ENCODE measurements at places on chromosomes 2 and 18.
A peak's percentile ranks its signal among the peaks of the same experiment; 100 is the strongest.

DNA sequence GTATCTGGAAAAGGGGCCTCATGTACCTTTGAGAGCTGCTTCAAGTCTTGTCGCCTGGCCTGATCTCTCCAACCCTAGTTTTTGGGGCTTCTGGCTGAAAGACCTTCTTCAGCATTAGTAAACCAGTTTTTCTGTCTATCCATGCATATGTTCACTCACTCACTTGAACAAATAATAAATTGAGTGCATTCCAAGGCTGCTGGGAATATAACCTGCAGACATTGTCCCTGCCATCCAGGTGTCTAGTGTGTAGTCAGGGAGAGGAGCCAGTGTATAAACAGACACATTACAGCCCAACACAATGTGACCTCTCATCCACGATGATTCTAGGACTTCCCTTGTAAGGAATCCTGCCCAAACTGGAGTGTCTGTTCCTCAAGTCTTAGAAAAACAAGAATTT, 262.1 kb downstream of the PRKCE start:
- DNase-seq = no peak

GRCh38 chr18:23612434-23613090, 26.3 kb upstream of the NPC1 start:
- no peak for DNase-seq

- no peak for DNase-seq
Observed at GRCh38 chr2:69955029-69955428, 6.4 kb downstream of the ASPRV1 start.

- DNase-seq = no peak
Observed at GRCh38 chr2:77488141-77488540, 34.0 kb downstream of the LRRTM4 start.

- DNase-seq = no peak
Observed at GRCh38 chr2:217790681-217791392, 212.0 kb downstream of the TNS1 start.

DNA sequence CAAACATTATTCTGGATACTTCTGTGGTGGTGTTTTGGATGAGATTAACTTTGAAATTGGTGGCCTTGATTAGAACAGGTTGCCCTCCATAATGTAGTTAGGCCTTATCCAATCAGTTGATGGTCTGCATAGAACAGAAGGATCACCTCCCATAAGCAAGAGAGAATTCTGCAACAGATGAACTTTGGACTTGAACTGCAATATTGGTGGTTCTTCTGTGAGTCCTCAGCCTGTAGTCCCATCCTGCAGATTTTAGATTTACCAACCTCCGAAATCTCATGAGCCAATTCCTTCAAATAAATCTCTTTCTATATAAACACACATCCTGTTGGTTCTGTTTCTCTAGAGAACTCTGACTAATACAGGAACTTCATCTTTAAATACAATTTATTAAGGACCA, 81.9 kb downstream of the IRS1 start:
- DNase-seq = no peak

GRCh38 chr18:78906066-78906465, 73.6 kb upstream of the SALL3 start:
- DNase-seq = no peak

- no peak for DNase-seq
Observed at GRCh38 chr18:78054801-78055200, 805.2 kb downstream of the GALR1 start.

DNA sequence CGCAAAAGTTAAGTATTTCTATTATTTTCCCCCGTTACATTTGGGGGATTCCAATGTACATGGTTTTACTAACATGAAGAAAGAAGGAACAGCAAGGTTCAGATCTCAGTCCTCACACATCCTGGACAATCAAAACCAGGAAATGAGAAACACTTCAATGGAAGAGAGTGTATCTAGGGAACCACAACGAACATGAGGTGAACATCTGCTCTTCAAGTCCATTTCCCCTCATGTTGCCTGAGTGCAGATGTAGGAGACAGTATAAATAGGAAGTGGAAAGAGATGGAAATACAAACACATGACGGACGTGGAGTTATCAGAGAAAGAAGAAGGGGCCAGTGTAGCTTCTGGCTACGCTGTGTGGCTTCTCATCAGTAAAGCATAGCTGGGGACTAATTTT, 52.6 kb downstream of the CHN1 start:
- DNase-seq = no peak

DNA sequence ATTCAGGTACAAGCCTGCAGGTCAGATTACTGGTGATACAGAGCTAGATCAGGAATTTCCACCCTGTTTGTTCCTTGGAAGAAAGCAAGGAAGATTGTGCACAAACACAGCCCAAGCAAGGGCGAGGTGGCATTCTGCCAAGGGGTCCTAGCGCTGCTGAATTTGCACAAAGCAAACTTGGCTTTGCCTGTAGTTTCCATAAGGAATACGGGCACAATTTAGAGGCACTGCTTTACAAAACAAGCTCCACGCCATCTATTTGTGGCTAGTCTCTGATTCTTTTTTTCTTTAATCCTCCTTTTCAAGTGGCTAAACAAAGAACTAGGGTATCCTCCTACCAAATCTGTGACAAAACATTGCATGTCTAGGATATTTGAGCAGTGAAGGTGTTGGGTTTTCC, 195.5 kb upstream of the ACVR2A start:
- DNase-seq = no peak

DNA sequence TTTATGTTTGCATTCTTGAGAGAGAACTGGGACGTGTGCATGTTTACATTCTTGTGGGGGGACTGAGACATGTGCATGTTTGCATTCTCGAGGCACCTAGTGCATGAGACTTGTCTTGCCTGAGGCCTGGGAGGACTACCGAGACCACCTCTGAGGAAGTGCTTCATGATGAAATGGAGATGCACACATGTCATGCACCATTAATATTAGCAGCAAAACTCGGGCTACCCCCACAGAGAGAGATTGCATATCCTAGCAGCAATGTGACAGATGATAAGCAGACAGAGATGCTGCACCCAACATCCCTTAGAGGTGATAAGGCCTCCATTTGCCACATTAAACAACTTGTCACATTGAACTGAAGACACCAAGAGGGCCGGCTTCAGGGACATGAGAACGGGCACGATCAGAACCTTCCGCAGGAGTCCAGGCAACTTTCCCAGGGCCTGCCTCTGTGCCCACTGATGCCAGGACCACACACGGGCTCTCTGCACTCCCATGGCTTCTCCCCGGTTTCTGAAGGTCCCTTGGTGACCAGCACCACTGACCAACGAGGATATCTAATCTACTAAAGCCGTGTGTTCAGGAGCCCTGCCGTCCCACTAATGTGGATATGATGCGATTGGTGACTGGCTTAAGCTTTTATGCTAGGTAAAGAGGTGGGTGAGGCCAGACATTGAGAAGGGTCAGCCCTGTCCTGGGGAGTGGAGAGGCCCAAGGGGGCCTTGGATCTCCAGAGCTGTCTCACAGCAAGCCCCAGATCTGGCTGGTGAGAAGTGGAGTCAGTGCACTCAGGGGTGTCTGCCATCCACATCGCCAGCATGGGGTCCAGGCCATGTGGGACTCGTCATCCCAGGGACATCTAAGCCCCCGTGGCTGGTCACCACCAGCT, 208.3 kb downstream of the NDUFA10 start:
- DNase-seq = no peak

- no peak for DNase-seq
Observed at GRCh38 chr2:65939687-65940086, 495.2 kb upstream of the MEIS1 start.

GRCh38 chr2:15649561-15650255, 58.0 kb downstream of the DDX1 start:
- no peak for DNase-seq

GRCh38 chr2:64122358-64122757, 21.9 kb downstream of the PELI1 start:
- DNase-seq = no peak

DNA sequence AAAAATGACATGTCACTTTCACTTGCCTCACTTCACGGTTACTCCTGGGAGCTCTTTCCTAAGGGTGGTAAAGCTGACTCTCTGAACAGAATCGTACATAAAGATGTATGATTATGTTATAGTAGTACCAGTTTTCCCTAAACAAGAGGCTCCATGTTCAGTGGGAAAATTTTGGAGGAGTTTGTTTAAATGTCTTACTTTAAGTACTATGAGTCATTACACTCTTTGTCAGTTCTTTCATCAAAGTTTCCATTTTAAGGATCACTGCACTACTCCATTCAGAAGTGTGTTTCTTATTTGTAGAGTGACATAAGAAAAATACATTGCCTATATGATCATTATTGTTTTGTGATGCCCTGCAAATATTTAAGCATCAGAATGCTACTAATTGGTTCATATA, 121.1 kb upstream of the FIGN start:
- DNase-seq = no peak

DNA sequence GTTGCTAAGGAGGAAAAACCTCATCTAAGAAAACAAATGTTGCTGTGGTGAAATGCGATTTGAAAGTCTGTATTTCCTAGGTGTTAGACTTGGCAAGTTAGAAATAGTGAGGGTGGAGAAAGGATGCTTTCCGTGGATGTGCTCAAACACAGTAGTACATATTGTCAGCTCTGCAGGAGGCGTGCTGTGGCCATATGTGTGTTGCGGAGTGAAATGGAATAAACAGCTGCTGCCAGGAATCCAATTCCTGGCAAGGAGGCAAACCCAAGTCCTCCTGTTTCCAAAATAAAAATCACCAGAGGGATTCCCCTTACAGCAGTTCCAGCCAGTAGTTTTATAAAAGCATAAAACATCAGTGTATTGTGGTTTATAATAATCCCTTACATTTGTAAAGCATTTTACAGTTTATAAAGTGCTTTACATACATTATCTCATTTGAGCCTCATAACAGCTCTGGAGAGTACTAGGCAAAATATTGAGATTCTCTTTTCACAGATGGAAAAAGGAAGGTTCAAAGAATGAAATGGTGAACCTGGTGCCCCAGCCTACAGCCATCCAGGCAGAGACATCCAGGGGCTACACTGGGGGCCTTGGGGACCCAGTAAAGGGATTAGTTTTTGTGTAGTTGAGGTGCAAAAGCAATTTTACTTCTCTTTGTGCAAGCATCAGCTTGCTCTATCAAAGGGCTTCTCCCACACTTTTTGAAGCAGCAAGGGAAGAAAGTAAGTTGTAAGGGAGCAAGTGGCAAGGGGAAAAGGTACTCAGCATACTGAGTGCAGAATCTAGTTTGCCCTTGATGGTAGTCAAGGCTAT, 206.0 kb downstream of the AGPS start:
- DNase-seq = no peak

- DNase-seq = peak; percentile 61
Observed at GRCh38 chr2:114543236-114543766, 100.9 kb downstream of the DPP10 start.

DNA sequence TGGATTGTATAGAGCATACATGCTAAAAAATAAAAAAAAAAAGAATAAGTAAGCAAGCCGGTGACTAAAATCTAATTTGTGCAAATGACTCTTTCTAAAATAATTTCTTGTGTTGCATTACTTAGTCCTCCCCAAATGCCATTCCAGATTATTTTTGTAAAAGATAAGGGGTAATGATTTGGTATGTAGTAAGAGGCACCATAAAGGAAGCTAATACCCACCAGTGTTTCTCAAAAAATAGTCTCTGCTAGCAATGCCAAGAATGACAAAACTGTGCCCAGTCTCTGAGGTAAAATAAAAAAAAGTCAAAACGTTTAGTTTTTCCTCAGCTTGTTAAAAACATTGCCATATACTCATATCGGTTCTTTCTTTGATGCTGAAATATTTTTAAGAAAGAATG, 2.7 kb downstream of the METTL5 start:
- DNase-seq = no peak

DNA sequence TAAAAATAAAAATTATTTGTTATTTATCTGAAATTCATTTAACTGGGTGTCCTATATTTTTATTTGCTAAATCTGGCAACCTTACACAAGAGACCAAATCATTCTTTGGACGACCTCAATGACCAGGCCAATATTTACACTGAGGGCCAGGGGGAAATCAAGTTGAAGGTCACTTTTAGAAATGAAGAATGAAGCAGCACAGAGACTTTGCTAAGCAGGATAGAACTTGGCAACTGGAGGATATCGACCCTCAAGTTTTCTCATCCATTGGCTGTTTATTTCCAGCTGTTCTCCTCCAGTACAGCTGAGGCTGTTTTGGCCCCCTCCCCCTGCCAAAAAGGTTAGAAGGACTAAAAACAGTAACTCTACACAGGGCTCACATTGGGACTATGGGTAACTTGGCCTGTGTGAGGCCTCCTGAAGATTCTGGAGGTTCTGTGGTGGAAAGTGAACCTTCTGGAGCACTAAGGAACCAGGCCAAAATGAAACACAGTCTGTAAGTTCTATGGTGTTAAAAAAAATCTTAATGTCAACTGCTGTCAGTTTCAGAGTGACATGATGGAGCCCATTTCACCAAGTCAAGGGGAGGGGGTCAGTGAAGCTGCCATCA, 32.2 kb upstream of the ZFP36L2 start:
- no peak for DNase-seq

- DNase-seq = no peak
Observed at GRCh38 chr2:121309323-121309722, 24.3 kb upstream of the TFCP2L1 start.

DNA sequence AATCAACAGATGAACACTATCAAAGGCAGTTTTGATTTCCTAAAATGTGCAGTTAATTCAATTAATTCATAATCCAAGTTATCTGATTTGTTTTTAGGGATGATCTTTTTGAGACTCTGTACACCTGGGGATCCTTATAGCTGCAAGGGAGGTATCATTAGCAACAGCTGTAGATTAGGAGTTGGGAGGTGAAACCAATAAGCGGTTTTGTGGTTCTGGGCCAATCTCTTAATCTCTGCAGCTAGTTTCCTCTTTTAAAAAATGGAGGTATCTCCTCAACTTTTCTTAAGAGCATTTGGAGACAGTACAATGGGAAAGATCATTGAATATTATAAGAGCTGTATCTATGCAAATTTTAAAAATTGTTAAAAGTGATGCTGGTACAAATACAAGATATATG, 126.0 kb downstream of the MC4R start:
- DNase-seq = no peak

DNA sequence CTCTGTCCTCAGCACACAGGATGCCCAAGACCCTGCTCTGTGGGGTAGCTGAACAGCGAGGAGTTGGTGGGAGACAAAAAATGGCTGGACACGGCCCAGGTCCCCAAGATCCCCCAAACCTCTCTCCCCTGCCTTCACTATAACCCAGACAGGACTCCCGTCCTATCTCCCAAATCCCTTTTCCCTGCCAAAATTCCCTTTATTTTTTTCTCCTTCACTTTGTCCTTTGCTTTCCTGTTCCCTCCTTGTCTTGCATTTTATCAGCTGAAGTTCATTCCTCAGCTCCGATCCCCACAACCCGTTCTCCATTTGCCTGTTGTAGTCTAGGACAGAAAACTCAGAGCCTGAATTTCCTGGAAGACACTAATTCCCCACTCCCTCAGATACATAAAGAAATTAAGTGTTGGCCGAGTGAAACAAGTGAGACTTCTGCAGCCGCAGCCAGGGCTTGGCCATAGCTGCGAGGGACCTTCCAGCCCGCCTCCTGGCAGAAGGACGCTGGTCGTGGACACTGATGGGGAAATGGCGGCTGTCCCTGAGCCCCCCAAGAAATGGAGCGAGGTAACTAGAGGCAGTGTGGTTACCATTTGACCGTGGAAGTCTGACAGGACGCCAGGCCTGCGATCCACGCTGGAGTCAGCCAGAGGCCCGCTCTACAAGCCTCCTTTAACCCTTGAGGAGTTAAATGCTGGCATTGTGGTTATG, 173.6 kb downstream of the BCL2 start:
- DNase-seq = no peak

- DNase-seq = no peak
Observed at GRCh38 chr2:64024259-64024949, 5.2 kb upstream of the VPS54 start.
